ENCODE measurements at places on chromosomes 3 and 15.
A peak's percentile ranks its signal among the peaks of the same experiment; 100 is the strongest.

DNA sequence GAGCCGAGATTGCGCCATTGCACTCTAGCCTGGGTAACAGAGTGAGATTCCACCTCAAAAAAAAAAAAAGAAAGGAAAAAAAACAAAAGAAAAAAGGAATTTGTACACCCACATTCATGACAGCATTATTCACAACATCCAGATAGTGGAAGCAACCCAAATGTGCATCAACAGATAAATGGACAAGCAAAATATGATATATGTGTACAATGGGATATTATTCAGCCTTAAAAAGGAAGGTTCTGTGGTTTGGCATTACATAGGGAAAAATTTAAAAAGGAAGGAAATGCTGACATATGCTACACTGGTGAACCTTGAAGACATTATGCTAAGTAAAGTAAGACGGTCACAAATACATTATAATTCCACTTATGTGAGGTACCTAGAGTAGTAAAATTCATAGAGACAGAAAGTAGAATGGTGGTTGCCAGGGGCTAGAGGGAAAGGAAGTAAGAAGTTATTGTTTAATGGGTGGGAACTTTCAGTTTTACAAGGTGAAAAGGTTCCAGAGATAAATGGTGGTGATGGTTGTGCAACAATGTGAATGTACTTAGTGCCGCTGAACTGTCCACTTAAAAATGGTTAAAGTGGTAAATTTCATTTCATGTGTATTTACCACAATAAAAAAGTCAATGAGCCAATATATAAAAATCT lies 118.5 kb downstream of the MYLK start:
- no peak overlapping the region for H3K4me3 ChIP-seq
- DNase-seq, result no peak
- H3K27me3 ChIP-seq, result no peaks in the 10 kb centered on the region
- H3K36me3 ChIP-seq, result no peaks in the 10 kb centered on the region

GRCh38 chr3:16721494-16721893 lies 116.3 kb upstream of the DAZL start:
- no peaks in the 10 kb centered on the region for H3K36me3 ChIP-seq
- DNase-seq, result no peak
- no peaks in the 10 kb centered on the region for H3K4me1 ChIP-seq
- no peaks in the 10 kb centered on the region for H3K27me3 ChIP-seq

GRCh38 chr15:56533731-56534403 lies 68.9 kb upstream of the MNS1 start:
- peaks cover 93% of the 10 kb centered on the region for H3K4me1 ChIP-seq
- H3K27me3 ChIP-seq, result no peaks in the 10 kb centered on the region
- no peak overlapping the region for H3K4me3 ChIP-seq
- H3K36me3 ChIP-seq, result no peaks in the 10 kb centered on the region
- peak overlapping the region; percentile 95 for H3K27ac ChIP-seq
- DNase-seq, result peak; percentile 16

- no peak overlapping the region for H3K27ac ChIP-seq
- no peak for DNase-seq
- peaks cover 9% of the 10 kb centered on the region for H3K4me1 ChIP-seq
- no peaks in the 10 kb centered on the region for H3K36me3 ChIP-seq
Observed at GRCh38 chr3:193943851-193944517, 192.0 kb upstream of the HES1 start.

DNA sequence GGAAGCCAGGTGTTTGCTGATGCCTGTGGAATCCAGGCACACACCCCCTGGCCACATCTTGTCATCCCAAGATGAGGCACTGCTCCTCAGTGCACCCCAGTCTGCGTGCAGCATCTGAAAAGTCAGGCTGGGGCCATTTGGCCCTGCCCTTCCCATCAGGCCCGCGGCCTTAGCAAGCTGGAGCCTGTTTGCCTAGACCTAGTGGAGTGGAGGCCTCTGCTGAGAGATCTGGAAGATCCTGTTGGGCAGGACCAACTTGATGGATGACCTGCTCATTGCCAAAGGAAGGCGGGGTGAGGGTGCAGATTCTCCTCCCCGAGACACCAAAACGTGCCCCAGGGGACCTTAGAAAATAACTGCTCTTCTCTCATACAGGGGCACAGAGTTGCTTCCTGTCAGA lies 220.2 kb downstream of the SHQ1 start:
- no peaks in the 10 kb centered on the region for H3K36me3 ChIP-seq
- H3K4me1 ChIP-seq, result peaks cover 19% of the 10 kb centered on the region
- no peaks in the 10 kb centered on the region for H3K27me3 ChIP-seq
- H3K4me3 ChIP-seq, result no peak overlapping the region
- no peak for DNase-seq

GRCh38 chr3:9077029-9077428 lies 113.8 kb upstream of the RAD18 start:
- H3K36me3 ChIP-seq, result no peaks in the 10 kb centered on the region
- H3K27me3 ChIP-seq, result no peaks in the 10 kb centered on the region
- H3K4me3 ChIP-seq, result no peak overlapping the region
- no peaks in the 10 kb centered on the region for H3K4me1 ChIP-seq
- H3K27ac ChIP-seq, result no peak overlapping the region

- H3K36me3 ChIP-seq, result no peaks in the 10 kb centered on the region
- no peaks in the 10 kb centered on the region for H3K27me3 ChIP-seq
- no peak overlapping the region for H3K27ac ChIP-seq
- peaks cover 17% of the 10 kb centered on the region for H3K4me1 ChIP-seq
- DNase-seq, result no peak
Observed at GRCh38 chr15:59993041-59993750, 10.9 kb upstream of the FOXB1 start.

- H3K4me3 ChIP-seq, result no peak overlapping the region
- H3K27me3 ChIP-seq, result no peaks in the 10 kb centered on the region
- H3K27ac ChIP-seq, result no peak overlapping the region
- DNase-seq, result no peak
- no peaks in the 10 kb centered on the region for H3K4me1 ChIP-seq
Observed at GRCh38 chr3:19901337-19901736, 32.7 kb downstream of the EFHB start.

GRCh38 chr3:59432665-59433064 lies 382.8 kb upstream of the CFAP20DC start:
- H3K27ac ChIP-seq, result no peak overlapping the region
- no peaks in the 10 kb centered on the region for H3K36me3 ChIP-seq
- no peak overlapping the region for H3K4me3 ChIP-seq

- no peaks in the 10 kb centered on the region for H3K27me3 ChIP-seq
- H3K36me3 ChIP-seq, result no peaks in the 10 kb centered on the region
Observed at GRCh38 chr3:65851827-65852226, 186.9 kb downstream of the MAGI1 start.

- no peak for DNase-seq
- H3K4me1 ChIP-seq, result no peaks in the 10 kb centered on the region
- no peak overlapping the region for H3K27ac ChIP-seq
Observed at GRCh38 chr3:22928216-22929110, 274.7 kb upstream of the UBE2E2 start.

DNA sequence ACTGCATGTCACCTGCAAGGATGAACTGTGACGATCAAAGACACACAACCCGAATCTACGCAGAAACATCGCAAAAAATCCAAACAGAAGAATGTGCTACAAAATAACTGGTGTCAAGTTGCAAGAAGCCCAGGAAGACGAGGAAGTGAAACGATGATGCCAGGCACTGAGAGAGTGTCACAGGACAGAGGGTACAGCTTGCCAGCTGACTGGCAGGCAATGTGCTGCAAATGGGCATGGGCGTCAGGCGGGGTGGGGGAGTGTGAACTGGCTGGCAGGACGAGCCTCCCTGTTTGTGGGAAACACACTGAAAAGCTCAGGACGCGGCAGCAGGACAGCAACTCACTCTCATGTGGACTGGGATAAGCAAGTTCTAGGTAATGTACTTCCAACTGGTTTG lies 28.9 kb upstream of the OCA2 start:
- H3K27me3 ChIP-seq, result no peaks in the 10 kb centered on the region
- H3K36me3 ChIP-seq, result peaks cover 85% of the 10 kb centered on the region
- H3K4me1 ChIP-seq, result no peaks in the 10 kb centered on the region
- no peak for DNase-seq

DNA sequence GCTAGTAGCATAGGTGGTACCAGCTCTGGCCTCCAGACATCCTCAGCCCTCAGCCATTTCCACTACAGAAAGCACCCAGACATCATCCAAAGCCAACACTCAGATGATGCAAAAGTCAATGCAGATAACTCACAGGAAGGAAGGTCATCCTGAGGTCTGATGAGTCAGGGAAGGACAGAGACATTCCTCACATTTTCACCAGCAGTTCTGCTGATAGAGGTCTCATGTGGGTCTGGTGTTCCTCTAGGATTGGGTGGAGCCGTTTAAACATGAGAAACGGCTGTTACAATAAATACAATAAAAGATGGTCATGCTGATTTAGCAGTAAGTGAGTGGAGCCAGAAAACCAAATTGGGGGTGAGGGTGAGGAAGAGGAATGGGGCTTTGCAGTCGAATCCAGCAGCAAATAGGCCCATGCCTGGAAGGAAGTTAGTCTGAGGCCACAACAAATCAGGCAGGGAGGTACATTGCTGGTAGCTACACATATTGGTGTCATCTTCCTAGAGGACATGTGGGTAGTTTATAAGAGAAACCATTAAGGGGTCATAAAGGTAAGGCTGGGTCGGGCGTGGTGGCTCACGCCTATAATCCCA lies 33.3 kb upstream of the FLNB start:
- H3K27ac ChIP-seq, result no peak overlapping the region
- H3K4me1 ChIP-seq, result no peaks in the 10 kb centered on the region
- H3K36me3 ChIP-seq, result no peaks in the 10 kb centered on the region
- no peak overlapping the region for H3K4me3 ChIP-seq
- DNase-seq, result no peak

Measured in DND-41 (cell line).